ENCODE measurements at places on chromosomes 2 and 18.

- DNase-seq = no peak
Observed at GRCh38 chr2:72036595-72036994, 111.1 kb downstream of the CYP26B1 start.

GRCh38 chr18:3499501-3499900, 49.5 kb downstream of the TGIF1 start:
- no peak for DNase-seq

- DNase-seq = no peak
Observed at GRCh38 chr2:28224648-28225472, 167.8 kb upstream of the FOSL2 start.

DNA sequence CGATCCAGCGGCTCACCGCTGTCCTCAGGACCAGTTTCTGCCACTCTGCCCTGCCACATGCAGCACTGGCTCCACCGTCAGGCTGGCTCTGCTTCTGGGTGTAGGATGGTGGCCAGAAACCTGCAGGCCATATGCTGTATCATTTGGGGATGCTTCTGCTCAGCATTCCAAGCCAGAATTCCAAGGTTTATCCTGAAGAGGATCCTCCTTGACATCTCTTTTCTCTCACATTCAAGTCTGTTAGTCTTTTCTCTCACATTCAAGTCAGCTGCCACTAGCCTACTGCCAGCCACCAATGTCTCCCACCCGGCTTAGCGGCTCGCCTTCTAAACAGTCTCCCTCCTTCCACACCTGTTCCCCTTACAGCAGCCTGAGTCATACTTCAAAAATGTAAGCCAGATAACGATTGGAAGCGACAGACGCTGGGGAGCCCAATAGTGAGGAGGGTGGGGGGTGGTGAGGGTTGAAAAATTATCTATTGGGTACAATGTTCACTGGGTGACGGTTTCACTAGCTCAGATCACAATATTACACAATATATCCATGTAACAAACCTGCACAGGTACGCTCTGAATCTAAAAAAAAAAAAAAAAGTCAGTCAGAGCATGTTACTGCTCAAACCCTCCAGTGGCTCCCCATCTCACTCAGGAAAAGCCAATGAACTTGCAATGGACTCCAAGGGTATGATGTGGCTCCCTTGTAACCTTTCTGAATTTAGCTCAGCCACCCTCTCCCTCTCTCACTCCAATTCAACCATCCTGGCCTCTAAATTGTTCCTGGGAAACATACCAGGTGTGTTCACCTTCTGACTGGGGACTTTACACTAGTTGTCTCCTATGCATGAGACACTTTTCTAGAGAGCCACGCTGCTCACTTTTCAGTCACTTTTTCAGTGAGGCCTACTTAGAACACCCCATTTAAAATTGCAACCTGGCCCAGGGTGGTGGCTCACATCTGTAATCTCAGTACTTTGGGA, 38.8 kb upstream of the SP3 start:
- no peak for DNase-seq

- no peak for DNase-seq
Observed at GRCh38 chr2:3596901-3597417, 2.0 kb downstream of the COLEC11 start.

DNA sequence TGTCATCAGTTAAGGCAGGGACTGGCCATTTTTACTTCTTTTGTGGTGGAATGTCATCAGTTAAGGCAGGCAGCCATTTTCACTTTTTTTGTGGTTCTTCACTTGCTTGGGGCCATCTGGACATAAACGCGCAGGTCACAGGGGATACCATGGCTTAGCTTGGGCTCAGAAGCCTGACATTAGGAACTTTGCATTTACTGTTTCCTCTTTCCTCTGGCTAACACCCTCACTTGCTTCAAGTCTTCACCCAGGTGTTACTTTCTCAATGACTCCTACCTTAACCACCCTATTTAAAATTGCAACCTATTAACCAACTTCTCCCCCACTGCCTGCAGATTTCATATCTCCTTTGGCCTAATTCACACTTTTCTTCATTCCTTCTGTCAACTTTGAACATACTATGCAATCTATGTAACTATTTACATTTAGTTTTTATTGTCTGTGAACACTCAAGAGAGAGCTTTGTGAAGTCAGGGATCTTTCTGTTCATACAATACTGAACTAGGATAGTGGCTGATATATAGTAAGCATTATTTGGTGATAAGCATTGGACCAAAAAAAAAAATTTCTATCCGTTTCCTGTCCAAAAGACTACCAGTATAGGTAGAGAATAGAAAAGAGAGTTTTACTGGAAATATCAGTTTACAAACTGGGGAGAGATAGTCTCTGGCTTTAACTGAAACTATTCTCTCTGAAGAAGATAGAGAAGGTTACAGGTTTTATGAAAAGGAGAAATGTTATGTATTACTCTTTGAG, 600.1 kb upstream of the ZNF804A start:
- no peak for DNase-seq

- DNase-seq = no peak
Observed at GRCh38 chr18:77057006-77057395, 75.6 kb downstream of the MBP start.

DNA sequence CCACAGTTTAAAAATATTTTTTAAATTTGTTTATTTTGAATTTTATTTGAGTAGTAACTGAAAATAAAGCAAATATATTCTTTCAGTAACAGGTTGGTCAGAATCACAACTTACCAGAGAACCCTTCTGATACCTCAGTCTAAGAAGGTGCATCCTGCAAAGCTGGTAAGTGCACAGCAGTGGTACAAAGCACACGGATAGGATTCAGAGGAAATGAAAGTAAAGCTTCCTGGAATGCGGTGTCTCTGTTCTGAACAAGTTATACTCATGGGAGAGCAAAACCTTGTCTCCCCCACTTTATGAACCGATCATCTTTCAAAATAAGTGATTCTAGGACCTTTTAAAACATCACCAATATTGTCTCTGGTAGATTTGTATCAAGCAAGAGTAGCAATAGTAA, 398.3 kb downstream of the TMX3 start:
- DNase-seq = no peak

GRCh38 chr2:6554466-6554865, 311.2 kb downstream of the CMPK2 start:
- no peak for DNase-seq

GRCh38 chr18:9343577-9343976, 9.0 kb downstream of the TWSG1 start:
- no peak for DNase-seq

- DNase-seq = no peak
Observed at GRCh38 chr18:2050702-2051201, 520.6 kb downstream of the METTL4 start.

DNA sequence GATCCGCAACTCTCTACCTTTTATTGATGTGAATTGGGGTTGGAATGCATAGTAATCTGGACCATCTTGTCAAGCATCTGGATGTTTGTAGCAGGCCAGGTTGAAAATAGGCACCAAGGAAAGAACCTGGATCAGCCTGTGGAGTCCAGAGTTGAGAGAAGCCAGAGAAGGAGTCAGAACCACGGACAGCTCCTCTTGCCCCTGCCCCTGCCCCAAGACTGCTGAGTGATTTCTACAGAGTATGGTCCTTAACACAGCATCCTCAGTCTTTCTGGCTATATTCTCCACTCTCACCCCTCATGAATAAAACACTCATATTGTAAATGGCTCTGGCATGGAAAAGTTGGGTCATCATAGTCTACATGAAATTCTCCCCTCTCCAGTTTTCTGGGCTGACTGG, 154.6 kb downstream of the LOXHD1 start:
- DNase-seq = peak; percentile 51

DNA sequence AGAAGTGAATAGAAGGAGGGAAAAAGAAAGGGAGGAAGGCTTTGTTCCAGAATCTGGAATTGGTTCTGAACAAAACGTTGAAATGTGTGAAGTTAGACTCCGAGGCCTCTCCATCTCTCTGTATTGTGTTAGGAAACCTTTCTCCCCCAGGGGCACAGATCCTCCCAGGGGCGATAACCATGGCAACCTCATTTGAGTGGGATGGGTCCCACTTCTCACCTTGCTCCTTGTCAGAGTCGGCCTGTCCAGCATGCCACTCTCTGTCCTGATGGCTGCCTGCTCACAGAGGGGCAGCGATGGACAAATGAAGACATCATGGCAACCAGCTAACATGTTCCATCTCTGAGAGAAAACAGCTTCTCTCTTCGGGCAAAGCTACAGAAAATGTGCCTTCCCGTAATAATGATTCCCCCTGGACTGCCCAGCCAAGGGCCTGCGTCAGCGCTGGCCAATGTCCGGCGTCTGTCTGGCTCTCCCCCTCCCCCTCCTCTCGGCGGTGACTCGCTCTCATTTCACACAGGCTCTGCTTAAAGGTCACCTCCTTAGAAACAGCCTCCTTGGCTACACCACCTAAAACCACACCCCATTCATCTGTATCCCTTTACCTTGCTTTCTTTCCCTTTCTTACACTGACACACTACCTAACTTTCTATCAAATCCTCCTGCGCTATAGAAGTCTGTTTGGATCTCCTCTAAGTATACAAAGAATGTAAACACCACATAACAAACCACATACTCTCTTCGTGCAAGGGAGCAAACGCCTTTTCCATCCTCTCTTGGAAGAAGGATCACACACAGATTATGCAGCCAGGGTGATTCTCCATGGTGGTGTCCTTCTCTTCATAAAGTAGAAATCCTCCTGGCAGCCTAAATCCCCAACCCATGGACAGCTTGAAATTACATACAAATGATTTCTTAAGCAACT, 32.1 kb upstream of the TTC39C start:
- no peak for DNase-seq

DNA sequence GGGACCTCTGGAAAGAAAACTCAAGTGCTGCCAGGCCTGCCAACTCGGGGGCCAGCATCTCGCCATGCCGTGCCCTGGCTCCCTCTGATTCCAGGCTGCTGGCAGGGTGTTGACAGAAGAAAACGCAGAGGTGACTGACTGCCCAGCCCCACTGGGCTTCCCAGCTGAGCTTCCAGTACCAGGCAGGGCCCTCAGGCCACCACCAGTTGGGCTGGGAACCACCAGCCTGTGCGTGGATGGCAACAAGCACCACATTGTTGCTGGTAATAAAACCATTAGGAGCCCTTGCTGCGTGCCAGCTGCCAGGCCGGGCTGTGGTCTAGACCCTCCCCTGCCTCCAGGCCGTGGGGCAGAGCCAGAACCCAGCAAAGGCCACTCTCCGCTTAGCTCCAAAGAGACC, 9.2 kb downstream of the DNMT3A start:
- no peak for DNase-seq

GRCh38 chr2:101367508-101367907, 19.8 kb downstream of the CREG2 start:
- no peak for DNase-seq

DNA sequence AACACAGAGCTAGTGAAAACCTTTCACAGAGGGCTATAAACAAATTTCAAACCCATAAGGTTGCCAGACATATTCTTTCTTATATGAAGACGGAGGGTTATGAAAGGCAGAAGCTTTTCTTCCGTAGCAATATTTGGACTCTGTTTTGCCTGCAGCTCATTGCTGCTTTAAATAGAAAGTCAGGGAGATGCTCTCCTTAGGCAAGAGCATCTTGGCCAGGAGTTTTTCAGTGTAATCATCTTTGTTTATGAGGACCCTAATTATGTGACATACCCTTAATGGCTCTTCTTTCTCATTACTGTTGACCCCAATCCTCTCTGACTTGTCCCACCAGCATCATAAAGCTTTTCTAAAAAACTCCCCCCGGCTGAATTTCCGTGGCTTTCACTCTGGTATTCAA, 433.4 kb upstream of the NRXN1 start:
- no peak for DNase-seq

GRCh38 chr18:64208516-64208915, 59.6 kb upstream of the LINC00305 start:
- no peak for DNase-seq

DNA sequence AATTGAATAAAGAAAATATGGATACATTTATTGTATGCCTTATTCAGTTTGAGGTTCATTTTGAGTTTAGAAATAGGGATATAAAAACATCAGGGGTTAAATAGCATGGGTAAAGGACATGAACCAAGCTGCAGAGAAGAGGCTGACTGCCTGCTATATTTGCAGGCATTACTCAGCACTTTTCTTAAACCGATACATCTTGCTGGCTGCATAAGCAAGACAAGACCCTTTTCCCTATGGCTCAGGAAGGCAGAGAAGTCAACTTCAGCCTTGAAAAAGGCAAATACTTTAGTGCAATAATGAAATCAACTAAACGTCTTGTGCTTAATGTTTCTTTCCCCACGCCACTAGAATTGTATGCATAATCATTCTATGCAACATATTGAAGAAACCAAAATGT, 36.4 kb downstream of the SCN1A start:
- DNase-seq = no peak

All from left kidney (tissue), 8 donors.